Activated naive CD4-positive, alpha-beta T cell treated with anti-CD3 and anti-CD28 coated beads, Interleukin-2, amount 50 U/mL, for 72 hours (primary cell): ENCODE measurements at places on chromosomes 16 and 17.
A peak's percentile ranks its signal among the peaks of the same experiment; 100 is the strongest.

GRCh38 chr16:85625053-85625452, 11.9 kb downstream of the GSE1 start:
- no peak for DNase-seq

DNA sequence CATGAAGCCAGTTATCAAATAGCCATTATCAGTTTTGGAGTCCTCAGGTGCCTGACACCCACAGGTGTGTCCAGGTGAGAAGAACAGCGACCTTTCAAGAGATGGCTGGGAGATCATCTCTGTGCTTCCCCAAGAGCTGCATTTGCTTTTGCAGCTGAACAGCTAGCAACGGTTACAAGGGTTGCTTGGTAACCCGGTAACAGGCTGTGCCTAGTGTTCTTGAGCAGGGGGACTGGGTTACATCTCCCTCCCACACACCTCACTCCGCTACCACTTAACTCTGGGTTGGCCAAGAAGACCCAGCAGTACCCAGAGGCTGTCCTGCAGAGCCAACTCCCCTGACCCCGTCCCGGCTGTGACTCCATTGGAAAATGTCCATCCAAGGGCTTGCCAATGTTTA, 147.0 kb downstream of the SLC39A11 start:
- no peak for DNase-seq

DNA sequence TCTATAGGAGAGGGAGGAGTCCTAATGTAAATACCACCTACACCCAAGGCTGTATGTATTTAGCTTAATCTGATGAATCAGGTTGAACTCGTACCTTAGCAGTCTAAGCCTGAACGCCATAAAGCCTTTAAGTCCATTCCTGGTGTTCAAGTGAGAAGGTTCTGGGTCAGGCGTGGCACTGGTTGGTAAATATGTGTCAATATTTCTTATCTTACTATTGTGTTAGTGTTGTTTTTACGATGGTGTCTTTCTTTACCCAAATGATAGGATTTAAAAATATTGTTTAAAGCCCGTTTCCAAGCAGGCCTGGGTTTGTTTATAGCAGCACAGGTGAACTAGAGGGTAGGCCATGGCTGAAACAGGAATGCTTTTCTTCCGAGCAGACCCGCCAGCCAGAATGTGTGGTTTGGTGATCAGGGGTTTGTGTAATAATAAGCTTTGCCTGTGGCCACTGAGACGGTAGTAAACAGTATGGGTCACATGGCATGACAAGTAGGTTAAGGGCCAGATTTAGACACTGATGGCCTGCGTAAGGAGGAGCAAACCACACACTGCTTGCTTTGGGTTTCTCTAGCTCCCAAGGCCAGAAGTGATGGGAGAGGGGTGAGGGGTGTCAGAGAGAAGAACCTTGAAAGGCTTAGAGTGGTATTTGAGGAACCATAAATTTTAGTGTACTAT, 3.3 kb downstream of the TMEM94 start:
- no peak for DNase-seq

GRCh38 chr17:8618825-8619224, 11.7 kb downstream of the MYH10 start:
- DNase-seq: no peak

DNA sequence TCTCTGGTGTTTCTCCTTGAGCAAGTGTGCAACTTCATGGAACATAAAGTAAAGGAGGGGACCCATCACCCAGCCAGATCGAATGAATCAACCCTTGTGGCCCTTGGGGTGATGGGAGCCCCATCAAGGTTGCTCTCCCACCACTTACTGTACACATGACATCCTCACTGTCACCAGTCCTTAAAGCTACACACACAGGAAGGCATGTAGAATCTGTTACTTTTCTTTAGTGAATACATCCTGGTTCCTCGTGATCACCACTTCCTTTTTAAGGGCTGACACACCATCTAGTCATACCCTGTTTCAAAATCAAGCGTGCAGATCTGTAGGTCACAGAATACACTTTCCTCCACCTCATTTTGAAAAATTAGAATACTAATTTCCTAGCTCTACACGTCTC, 22.6 kb upstream of the MPHOSPH6 start:
- DNase-seq: peak; percentile 3

DNA sequence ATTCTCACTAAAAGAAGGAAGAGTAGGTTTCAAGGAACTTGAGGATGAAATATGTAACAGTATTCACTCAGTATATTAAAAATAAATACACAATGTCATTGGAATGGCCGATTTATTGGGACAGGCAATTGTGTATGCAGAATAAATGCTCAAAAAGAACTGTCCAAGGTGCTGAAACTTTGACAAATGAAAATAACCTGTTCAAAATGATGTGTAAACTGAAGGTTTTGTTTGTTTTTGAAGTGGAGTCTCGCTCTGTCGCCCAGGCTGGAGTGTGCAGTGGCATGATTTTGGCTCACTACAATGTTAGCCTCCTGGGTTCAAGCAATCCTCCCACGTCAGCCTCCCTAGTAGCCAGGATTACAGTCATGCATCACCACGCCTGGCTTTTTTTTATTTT, 318.7 kb upstream of the RBFOX1 start:
- DNase-seq: no peak

GRCh38 chr17:19546289-19547065, 12.8 kb downstream of the SLC47A1 start:
- no peak for DNase-seq

DNA sequence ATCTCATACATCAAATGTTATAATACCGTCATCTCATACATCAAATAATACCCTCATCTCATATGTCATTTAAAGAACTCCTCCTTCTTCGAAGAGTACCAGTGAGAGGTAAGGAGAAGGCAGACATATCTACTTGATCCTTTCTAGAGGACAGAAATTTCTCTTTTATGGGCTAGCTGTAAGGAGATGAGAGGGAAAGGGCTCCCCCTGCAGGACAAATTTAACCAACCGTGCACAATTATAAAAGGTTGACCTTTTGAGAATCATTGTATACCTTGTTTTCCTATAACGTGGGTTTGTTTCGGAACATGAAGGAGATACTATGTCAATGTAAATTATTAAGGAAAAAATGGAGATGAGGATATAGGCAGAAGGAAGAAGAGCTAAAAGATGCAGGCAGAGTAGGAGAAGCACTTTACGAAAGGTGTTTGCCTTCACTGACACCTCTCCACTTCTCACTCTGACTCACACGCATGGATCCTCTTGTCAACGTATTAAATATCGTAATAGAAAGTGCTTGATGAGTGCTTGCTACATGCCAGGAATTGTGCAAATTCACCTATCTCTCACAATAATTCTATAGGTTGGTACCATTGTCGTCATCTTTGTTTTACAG, 465.9 kb upstream of the ERCC4 start:
- DNase-seq: no peak

GRCh38 chr17:76327696-76328095, 19.6 kb upstream of the QRICH2 start:
- no peak for DNase-seq

GRCh38 chr17:82357394-82357793, 1.7 kb upstream of the TEX19 start:
- no peak for DNase-seq

- DNase-seq: peak; percentile 48
Observed at GRCh38 chr16:82263521-82264143, 93.6 kb upstream of the MPHOSPH6 start.

GRCh38 chr17:33668516-33668915, 375.4 kb upstream of the ASIC2 start:
- DNase-seq: no peak

DNA sequence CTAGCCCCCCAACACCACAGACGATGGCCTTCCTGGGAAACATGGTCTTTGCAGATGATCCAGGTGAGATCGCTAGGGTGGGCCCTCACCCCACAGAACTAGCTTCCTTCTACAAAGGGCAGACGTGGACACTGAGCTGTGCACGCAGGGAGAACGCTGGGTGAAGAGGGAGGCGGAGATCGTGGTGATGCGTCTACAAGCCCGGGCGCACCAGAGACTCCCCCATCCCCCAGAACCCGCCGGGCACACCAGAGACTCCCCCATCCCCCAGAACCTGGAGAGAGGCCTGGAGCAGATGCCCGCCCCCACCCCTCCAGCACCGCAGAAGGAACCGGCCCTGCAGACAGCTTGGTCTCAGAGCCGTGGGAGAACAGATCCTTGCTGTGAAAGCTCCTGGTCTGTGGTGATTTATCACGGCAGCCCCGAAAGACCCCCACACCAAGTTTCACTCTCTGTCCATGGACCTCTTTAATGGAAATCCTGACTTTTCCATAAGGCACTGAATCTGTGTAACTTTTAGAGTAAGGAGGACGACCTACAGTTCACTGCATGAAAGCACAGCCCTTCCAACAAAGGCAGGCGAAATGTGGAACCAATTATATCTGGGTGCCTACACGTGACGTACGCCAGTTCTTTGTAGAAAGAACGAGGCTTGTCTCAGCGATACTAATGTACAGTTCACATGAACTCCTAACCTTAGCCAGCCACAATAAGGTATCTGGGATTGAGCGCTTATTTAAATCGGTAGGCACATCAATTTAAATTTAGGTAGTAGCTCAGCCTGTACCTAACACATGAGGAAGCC, 88.5 kb downstream of the ANKRD11 start:
- no peak for DNase-seq

GRCh38 chr17:74417178-74418045, 14.5 kb upstream of the GPRC5C start:
- DNase-seq: no peak

GRCh38 chr16:22370038-22370820, 4.2 kb downstream of the CDR2 start:
- DNase-seq: no peak

GRCh38 chr17:50093807-50094206, 1.3 kb upstream of the PDK2 start:
- no peak for DNase-seq

DNA sequence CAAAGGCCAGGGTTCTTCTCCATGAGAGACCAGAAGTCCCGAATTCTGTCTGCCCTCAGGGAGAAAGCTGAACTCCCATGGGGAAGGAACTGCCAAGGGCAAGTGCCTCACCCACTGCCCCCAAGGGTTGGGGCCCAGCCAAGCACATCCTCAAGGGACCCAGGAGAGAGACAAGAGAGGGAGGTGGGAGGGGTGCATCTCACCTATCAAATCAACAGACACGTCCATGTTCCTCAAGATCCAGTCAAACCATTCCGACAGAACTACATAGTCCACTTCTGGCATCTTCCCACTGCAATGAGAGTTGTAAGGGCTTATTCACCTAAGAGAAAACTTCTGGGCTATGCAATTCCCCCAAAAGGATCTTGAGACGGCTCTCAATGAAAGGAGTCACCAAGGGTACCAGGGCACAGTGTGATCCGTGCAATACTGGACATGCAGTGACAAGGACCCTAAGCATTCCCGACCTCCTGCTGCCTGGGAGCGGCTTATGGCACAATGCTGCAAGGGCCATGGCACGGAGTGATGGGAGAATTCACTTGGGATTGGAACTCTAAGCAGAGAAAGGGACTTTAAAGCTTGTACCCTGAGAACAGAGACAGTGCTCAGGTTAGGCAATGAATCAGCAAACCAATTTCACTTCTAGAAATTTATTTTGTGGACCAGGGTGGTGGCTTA, 32.2 kb downstream of the TK2 start:
- DNase-seq: no peak

DNA sequence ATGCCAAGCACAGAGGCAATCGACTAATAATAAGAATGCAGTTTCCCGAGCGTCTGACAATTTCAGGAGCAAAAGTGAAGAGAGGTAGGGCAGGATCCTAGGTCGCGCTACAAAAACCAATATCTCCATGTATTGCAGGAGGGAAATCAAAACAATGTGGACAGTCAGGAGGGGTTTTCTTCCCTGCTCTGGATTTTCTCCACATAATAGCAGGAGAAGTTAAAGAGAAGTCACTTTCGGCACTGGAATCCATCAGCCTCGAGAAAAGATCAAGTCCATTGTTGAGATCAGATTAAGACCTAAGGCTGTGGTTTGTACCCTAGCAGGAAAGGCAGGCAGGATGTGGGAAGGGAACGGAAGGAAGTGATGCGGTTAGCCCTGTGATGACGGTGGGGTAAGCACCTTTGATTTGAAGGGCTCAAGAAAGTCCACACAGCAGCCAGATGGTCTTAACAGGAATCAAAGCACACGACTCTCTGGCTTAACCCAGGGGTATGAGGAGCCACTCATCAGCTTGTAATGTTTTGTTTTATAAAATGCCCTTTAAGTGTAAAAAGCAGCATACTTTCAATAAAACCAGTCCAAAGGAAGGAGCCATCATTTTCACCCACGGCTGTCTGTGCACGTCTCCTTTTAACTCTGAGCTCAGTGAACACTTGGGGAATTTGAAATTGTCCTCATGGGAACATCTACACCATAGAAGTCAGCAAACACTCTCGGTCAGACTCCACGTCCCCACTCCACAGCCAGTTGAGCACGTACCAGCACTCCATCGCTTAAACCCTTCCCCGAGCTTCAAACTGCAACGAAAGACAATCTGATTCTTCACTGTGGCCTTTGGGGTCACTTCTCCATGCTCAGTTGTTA, 15.8 kb upstream of the AKTIP start:
- DNase-seq: peak; percentile 56

GRCh38 chr16:29974291-29975133, 844 bp downstream of the TAOK2 start:
- no peak for DNase-seq

- no peak for DNase-seq
Observed at GRCh38 chr17:35875072-35875799, 4.9 kb downstream of the CCL5 start.

GRCh38 chr16:87145181-87146176, 171.7 kb downstream of the C16orf95 start:
- no peak for DNase-seq

- DNase-seq: no peak
Observed at GRCh38 chr16:5062051-5062450, 3.7 kb downstream of the C16orf89 start.

DNA sequence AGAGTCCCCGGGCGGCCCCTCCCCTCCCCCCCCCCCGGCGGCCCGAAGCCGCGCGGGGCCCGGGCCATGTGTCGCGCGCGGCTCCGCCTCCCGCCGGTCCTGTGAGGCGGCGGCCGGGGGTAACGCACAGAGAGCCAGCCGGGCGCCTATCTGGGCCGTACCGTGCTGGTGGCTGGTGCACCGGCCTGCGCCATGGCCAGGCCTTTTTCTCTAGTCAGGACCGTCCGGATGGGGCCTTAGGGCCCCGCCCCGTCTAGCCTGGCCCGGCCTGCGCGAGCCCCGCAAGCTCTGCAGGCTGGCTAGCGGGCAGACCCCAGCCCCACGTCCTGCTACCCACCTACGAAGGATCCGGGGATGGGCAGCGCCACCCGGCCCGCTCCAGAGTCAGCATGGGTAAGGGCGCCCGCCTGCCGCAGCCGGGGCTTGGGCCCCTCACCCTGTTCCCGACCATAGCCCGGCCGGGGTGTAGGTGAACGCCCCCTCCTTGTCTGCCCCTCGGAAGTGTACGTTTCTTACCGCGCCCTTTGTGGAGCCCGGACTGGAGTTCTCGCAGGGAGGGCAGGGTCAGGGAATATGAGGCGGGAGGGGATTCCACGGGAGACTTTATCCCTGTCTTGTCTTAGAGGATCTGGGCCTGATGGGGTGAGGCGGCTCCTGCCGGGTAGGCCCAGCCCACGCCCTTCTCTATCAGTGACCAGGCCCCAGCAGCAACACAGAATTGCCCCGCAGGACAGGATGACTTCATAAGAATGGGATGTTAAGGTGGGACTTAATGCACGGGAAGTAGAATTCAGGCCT, at the start of gene CENPT:
Gene CENPT (minus strand): TSS at position 630 of the 798 bp plus-strand sequence. CDS start 13,834 bp downstream, outside the sequence.
- no peak for DNase-seq

DNA sequence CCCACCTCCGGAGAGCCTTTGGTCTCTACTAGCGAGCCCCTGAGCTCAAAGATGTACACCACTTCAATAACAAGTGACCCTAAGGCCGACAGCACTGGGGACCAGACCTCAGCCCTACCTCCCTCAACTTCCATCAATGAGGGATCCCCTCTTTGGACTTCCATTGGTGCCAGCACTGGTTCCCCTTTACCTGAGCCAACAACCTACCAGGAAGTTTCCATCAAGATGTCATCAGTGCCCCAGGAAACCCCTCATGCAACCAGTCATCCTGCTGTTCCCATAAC, 702 bp downstream of the SPN start:
- DNase-seq: peak; percentile 73
